Osteoblast (primary cell): ENCODE measurements at places on chromosomes 3 and 15. TPM values are rescaled to one million over a fixed set of nuclear protein-coding genes. Genes with fewer than 3 reads are reported as not detected.

PTH1R gene
- 0.29 and 0.36 TPM in 2 replicates for total RNA-seq

GRCh38 chr15:39792844-39793335 lies 10.2 kb upstream of the FSIP1 start:
- DNase-seq: no peak

CTXND1 gene
- not detected in 2 replicates for total RNA-seq

SHQ1 gene
- 19.2 TPM in 2 replicates for total RNA-seq

PLCB2 gene
- total RNA-seq: under 0.01 TPM in 2 replicates

DNA sequence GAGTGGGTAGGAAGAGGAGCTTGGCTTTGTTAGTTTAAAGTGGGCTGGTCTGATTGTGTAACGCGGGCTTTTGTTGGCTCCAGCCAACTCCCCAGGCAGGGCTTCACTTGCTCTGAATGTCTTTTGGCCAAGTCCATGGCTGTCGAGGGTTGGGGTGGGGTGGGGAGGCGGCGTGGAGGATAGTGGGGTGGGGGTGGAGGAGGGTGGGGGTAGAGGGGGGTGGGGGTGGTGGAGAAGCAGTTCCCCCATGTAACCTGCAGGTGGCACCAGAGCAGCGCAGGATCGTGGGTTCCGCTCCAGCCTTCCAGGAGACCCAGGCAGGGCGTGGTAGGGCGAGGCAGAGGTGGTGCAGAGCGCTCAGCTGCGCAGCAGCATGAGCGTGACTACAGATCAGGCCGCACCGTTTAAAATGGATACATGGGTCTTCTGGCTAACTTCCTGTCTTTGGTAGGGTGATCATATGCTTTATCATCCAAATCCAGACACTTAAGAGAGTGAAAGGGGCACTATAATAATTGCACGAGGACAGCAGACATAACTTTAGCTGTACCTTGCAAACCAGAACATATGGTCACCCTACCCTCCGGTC lies 28.3 kb downstream of the GOLGA6A start:
- DNase-seq: peak; percentile 94

GOLGA6L26 gene
- not detected in 2 replicates for total RNA-seq
